ENCODE measurements at places on chromosomes 3 and 15.

GRCh38 chr3:3551981-3552380, 247.2 kb upstream of the LRRN1 start:
- peak; percentile 27 for DNase-seq

DNA sequence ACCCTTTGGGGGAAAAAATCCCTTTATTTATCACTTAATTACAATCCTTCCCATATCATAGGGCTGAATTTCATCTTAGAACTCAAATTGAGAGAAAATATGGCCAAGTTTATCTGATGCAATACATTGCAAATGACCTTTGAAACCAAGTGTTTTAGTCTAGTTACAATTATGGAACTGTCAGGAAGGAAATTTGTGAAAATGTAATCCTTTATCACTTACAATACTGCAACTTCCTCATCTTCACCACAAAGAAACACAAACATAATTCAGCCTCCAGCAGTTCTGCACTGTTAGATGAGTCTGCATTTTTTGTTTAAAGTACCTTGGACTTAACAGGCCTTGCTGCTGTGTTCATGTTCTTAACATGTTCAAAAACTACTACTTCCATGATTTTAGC, 4.6 kb downstream of the CCPG1 start:
- DNase-seq, result peak; percentile 43

- DNase-seq, result no peak
Observed at GRCh38 chr15:88076328-88076727, 180.2 kb downstream of the NTRK3 start.

GRCh38 chr3:111081008-111081545, 9.5 kb downstream of the NECTIN3 start:
- DNase-seq, result peak; percentile 58

GRCh38 chr3:124856677-124857076, 30.5 kb downstream of the ITGB5 start:
- DNase-seq, result no peak

DNA sequence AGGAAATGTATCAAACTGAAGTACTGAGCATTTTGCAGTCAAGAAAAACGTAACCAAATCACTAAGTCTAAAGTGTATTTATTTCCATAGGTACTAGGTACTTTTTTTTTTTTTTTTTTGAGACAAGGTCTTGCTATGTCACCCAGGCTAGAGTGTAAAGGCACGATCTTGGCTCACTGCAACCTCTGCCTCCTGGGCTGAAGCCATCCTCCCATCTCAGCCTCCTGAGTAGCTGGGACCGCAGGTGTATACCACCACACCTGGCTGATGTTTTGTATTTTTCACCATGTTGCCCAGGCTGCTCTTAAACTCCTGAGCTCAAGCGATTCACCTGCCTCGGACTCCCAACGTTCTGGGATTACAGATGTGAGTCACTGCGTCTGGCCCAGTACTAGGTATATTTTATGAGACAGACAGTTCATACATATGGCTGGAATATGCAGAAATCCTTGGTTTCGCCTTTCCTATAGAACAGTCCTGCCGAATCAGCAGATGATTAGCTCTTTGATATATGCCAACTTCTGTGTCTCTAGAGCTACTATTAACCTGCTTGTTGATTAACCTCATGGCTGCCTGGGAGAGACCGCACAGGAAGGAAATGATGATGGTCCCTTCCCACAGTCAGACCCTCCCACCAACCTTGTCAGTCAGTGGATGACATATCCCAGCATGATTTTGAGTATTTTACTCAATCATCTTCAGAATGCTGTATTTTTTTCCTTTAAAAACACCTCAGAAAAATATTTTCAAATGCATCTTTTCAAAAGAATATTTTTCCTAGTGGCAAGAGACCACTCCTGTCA, 32.3 kb downstream of the TMOD3 start:
- no peak for DNase-seq
